Frontal cortex (tissue), 4 donors: ENCODE measurements at places on chromosomes 5 and 9. TPM values are rescaled to one million over a fixed set of nuclear protein-coding genes. Genes with fewer than 3 reads are reported as not detected.

- DNase-seq = peak; percentile 76
Measured at GRCh38 chr5:150486402-150487198, 21.3 kb upstream of the NDST1 start.

GRCh38 chr5:42566652-42567295, 143.5 kb downstream of the GHR start:
- DNase-seq = no peak

DNA sequence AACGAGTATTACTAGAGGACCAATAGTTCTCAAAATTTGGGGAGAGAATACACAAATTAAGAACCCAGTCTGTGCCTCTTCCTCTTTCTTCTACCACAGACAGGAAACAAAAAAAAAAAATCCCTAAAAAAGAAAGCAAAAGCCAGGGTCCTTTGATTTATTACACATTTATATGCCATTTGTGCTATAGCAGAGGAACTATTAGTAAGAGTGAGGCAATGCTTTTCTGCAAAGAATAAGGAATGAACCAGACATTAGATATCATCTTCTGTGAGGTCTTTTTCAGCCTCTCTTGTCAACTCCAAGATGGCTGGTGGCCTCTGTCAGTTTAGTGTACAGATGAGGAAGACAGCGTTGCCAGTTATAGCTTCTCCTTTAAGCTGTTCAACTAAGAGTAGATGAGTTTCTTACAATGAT, 127.6 kb downstream of the RFX3 start:
- DNase-seq = no peak

- DNase-seq = no peak
Measured at GRCh38 chr9:20551835-20552234, 70.5 kb downstream of the MLLT3 start.

- no peak for DNase-seq
Measured at GRCh38 chr9:83071626-83072025, 8.7 kb upstream of the RASEF start.

DNA sequence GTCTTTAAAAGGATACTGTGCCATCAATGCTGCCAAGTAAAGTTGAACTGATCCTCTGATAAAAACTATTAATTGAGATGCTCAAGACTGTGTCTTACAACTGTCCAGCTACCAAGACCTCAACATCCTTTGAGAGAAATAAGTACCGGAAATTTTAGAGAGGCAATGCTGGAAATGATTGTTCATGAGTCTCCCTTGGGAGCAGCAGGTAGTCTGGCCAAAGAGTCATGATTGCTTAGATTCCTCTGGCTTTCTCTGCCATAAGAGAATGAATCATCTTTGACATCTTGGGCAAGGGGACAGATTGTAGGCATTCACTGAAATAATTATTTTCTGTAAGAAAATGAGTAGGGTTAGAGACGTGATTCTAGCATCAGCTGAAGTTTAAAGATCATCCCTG, 466.6 kb upstream of the DAB2 start:
- DNase-seq = no peak

Gene IQGAP2
- 9.4 TPM for total RNA-seq

- no peak for DNase-seq
Measured at GRCh38 chr9:111597852-111598732, 1.4 kb downstream of the PTGR1 start.

GRCh38 chr9:95067057-95067456, 250.5 kb downstream of the FANCC start:
- no peak for DNase-seq

DNA sequence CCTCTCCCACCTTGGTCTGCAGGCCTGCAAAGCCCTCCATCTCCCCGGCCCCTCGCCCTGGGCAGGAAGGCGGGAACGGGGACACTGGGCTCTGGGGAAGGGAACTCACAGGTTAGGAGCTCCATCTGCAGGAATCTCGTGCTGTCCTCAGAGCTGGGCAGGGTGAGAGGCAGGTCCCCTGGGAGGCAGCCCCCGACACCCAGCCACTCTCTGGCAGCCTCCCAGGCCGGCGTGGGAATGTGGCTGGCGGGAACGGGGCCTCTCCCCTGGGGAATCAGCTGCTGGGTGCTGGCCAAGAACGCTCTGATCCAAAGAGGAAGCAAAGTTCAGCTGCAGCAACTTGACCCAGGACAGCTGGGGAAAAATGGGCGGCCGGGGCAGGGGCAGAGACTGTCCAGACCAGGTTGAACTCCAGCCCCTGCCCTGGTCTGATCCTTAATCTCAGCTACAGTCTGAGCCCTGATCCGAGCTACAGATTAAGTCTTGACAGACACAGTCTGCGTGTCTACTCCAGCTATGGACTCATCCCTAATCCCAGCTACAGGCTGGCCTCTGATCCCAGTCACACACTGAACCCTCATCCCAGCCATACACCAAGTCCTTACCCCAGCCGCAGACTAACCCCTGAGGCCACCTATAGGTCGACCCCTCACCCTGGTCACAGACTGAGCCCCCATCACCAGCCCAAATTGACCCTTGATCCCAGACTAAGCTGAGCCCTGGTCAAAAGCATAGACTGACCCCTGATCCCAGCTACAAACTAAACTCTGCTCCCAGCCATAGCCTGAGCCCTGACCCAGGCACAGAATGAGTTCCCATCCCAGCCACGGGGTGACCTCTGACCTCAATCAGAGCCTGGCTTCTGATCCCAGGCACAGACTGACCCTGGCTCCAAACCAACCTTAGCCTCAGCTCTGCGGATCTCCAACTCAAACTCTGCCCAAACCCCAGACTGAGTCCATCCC, 37.3 kb upstream of the EGFL7 start:
- peak; percentile 91 for DNase-seq

DNA sequence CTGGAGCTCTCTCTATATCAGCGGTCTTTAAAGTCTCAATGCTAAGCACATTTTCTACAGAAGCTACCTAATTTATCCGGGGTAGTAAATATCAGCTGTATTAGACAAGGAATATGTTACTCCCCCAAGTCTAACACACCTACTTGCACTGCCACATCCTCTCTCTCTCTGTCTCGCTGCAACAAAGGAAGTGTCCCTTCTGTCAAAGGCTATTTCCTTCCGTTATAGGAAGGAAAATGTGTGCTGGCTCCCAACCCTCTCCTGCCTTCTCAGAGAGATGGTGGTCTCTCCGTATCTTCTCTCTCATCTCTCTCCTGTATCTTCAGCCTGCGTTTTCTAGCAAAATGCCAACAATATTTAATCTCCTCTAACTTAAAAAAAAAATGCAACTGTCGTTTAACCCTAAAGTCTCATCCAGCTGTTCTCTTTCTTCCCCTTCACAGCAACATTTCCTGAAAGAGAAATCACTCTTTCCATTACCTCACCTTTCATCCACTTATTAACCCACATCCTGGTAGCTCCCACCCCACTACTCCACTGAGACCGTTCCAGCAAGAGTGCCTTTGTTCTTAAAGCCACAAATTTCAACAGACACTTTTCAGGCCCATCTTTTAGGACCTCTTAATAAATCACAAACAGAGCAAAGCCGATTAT, 2.3 kb downstream of the TTF1 start:
- no peak for DNase-seq

Gene C5orf15
- total RNA-seq = 64.4 TPM

GRCh38 chr5:138632900-138633489, 57.8 kb upstream of the HSPA9 start:
- no peak for DNase-seq

DNA sequence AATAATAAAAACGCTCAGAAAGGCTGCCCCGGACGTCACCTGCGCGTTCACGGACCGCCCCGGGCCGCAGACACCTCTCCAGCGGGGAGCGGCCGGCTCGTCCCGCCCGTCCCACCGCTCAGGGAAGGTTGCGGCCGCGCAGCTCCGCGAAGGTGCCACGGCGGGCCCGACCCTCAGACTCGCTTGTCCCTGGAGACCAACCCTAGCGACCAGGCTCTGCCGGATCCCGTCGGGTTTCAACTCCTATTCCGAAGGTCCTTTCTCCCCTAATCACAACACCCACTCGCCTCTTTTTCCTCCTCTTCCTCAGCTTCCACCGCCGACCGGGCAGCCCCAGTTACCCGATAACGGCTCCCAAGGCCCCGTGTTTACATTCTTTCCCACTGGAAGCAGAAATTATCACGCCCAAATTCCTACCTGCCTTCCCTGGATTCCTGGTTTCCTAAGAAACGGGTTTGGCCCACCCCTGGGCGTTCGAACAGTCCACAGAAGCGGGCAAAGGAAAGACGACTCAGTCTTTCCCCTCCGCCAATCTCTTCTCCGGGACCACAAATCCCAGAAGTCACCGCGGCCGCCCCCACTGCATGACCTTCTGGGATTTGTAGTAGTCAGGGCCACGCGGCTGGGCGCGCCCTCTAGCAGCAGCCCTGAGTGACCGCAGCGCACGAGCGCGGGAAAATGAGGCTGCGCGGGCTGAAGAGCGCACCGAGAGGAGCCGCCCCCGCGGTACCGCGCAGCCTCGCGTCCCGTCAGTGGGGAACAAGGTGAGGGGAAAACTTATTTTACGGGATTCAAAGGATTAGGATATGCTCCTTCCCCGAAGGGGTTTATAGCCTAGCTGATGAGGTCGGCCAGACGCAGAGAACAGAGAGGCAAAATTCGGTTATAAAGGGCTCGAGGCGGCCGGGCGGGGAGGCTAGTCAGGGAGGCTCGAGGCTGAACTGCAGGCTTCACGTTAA, at the start of gene TTC33:
Gene TTC33, minus strand, starts transcription at position 555 of the 959 bp plus-strand sequence. CDS start 8,943 bp downstream, outside the sequence.
- DNase-seq = peak; percentile 93

DNA sequence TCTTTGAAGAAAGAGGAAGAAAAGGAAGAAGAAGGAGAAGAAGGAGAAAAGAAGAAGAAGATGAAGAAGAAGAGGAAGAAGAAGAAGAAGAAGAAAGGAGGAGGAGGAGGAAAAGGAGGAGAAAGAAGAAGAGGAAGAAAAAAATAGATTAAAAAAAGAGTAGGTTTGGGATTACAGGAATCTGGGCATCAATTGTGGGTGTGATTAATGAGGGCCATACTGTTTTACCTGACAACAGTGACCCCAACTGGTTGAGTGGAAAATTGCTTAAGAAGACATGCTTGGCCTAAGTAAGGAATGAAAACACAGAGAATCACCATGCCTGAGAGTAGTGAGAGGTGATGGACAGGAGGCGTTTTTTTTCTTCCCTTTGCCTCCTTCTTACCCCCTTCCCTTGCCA, 114.6 kb downstream of the FAM170A start:
- no peak for DNase-seq

DNA sequence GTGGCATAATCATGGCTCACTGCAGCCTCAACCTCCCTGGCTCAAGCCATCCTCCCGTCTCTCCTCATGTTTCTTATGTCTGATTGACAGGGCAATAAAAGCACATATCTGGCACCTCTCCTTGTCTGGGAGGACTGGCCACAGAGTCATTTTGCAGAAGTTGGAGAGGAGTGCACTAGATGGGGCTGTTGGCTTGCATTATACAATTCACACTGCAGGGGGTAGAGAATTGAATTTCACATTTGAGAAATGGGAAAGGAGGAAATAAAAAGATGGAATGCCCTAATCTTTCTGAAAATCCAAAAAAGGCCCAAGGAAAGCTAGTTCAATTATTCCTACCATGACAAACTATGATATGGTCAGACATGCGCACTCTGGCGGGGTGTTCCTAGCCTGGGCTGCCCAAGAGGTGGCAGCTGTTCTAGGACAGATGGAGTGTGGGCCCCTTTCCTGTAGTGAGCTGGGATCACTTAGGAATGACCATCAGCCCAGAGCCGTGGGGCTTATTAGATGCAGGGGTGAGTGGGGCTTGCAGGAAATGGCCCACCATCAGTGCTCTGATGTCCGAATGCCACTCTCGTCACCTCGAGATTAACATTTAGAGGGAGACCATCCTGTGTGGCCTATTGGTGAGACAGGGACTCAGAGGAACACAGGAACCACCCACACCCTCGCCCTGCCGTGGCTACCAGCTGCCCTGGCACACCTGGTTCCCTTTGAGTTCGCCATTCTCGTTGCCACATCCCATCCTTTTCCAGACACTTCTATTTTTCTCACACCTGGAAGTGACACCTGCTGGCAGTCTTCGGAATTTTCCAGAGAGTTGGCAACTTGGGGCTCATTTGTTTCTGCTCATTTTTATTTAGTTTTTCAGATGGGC, 21.8 kb upstream of the ANKRD18A start:
- peak; percentile 40 for DNase-seq

DNA sequence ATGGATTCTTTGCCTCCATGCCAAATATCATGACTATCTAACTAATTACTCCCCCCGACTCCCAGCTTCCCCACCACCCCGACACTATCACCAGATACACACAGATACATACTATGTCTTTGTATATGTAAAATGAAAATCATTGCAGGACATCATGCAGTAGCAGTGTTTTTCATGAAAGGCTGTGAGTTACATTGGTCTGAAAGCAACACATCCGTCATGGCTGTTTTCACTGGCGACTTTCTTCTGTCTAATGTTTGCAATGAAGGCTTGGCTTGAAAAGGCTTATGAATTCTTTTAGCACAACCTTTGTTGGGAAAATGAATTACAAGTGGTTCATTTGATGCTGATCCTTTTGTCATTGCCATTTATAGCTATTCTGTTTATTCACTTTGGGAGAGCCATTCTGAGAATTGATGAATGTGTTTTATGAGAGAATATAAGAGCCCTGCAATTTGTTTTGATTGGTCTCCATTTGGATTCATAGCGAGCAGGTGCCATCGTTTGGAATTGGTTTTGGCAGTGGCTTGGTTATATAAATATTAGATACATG, 103.4 kb downstream of the PIP5K1B start:
- DNase-seq = no peak

Gene NR4A3
- 3.7 TPM for total RNA-seq

Gene TRUB2
- 19.6 TPM for total RNA-seq

Gene GMCL2
- total RNA-seq = not detected

Gene CAMSAP1
- 157 TPM for total RNA-seq

Gene MLANA
- not detected for total RNA-seq

GRCh38 chr5:133220851-133221674, 169.2 kb downstream of the HSPA4 start:
- no peak for DNase-seq

Gene NOTCH1
- 15.9 TPM for total RNA-seq

DNA sequence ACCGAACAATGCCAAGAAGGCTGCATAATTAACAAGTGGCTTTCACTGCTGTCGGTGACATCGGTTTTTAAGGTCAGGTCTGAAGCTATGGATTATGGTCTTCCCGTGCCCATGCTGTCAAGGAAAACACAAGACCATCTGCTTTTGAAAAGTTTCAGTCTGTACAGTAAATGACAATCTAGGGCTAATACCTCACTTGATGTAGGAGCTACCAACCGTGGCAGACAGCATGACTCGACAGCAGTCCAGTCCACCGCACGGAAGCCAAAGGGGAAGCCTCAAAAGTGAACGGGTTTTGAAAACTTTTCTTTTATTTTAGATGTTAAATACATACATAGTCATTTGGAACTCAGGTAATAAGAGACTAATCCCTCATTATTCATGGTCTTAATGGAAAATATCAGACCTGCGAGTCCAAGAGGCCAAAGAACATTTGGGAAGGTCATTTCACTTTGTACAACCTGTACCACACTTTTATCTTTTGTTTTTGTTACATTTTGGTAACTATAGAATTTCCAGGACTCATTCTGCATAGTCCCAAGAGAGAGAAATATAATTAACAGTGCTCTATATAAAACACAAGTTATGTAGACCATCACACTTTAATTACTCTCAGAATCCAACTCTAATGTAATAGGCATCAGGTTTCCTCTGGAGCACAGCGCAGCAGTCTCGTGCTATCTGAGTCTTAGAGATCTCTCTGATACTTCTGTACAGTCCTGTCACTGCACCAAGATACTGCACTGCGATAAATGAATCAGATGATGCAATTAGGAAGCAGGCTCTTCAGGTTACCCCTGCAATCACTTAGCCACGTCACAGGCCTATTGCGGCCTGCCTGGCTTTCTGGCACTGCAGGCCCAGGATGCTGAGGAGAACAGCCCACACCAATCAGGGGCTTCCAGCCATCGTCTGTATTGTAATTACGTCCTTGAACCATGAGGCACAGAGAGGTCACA, 184.9 kb downstream of the FANCC start:
- no peak for DNase-seq

Gene PGM5
- 3.3 TPM for total RNA-seq

- DNase-seq = no peak
Measured at GRCh38 chr5:73095564-73096238, 24.7 kb upstream of the TMEM171 start.
